ENCODE measurements at places on chromosomes 5 and 9.

GRCh38 chr5:14574096-14574495, 7.5 kb upstream of the OTULINL start:
- DNase-seq: no peak

- DNase-seq: no peak
These were observed 1854.6 kb upstream of the WWC1 start for GRCh38 chr5:166436872-166437271.

DNA sequence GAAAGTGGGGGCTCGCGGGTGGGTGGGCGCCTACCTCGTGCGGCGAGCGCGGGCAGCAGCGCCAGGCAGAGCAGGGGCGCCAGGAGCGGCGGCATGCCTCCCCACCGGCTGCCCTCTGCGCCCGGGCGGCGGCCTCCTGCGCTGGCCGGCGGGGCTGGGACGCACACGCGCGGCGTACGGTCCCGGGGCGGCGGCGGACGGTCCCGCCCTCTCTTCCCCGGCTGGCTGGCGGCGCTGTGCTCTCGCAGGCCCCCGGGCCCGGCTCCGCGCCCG, 220 bp downstream of the NOTCH1 start:
- no peak for DNase-seq

DNA sequence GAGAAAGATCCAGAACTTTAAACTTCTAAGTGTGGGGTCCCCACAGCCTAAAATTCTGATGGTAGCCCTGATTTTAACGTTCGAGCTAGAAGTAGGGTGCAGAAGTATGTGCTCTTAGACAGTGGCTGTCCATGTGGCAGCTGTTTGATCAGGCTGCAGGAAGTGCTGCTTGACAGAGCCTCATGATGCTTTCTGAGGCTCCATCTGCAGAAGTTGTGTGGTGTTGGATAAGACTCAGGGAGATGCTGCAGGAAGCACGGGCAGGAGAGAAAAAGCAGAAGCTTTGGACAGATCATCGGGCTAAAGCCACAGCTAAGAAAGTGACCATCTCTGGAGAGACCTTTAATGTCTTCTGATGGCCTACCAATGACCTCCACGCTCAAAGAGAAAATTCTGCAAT, 8.1 kb downstream of the MTMR12 start:
- DNase-seq: no peak

DNA sequence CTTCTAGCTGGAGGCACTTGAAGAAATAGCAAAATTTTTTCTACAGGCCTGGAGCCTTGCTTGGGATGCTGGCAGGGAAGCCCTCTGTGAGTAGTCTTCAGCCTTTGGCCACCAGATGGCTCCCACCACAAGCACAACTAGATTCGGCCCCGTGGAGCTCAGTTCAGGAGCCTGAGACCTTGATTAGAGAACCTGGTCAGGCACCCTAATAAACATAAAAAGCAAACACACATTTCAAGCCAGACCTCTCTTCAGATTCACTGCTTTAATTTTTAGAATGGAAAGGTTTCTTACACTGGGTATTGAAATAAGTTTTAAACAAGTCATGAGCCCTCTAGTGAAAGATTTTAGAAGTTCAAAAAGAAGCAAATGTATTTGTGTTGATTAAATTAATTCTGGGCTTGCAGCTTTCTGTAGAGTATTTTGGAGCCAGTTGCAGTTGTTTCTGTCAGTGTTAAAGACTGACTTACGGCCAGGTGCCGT, 41.4 kb downstream of the GLRX start:
- DNase-seq: peak; percentile 56

- DNase-seq: no peak
These were observed 119.8 kb downstream of the AUH start for GRCh38 chr9:91241909-91242308.

- DNase-seq: no peak
These were observed 120.5 kb upstream of the HMHB1 start for GRCh38 chr5:143691287-143691944.

DNA sequence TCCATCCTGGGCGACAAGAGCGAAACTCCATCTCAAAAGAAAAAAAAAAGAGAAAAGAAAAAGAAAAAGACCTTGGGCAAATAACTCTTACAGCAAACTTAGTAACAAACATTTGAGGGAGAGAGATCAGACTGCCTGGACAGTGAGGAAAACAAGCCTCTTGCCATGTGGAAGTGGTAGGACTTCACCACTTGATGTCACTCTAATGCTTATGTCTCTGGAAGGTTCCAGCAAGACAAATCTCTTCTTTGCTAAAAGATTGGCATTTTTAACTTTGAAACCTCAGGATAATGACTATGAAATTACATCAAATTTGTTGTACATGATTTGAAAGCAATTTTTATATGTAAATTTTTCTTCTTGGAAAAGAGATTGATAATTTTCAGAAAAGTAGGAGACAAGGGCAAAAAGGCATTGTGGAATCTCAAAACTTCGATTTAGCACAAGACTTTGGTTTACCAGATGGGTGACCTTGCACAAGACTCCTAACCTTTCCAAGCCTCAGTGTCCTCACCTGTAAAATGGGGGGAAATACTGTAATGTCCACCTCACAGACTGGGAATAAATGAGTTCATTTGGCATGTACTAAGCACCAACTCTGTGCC, 5.4 kb downstream of the ACTL7B start:
- DNase-seq: no peak

DNA sequence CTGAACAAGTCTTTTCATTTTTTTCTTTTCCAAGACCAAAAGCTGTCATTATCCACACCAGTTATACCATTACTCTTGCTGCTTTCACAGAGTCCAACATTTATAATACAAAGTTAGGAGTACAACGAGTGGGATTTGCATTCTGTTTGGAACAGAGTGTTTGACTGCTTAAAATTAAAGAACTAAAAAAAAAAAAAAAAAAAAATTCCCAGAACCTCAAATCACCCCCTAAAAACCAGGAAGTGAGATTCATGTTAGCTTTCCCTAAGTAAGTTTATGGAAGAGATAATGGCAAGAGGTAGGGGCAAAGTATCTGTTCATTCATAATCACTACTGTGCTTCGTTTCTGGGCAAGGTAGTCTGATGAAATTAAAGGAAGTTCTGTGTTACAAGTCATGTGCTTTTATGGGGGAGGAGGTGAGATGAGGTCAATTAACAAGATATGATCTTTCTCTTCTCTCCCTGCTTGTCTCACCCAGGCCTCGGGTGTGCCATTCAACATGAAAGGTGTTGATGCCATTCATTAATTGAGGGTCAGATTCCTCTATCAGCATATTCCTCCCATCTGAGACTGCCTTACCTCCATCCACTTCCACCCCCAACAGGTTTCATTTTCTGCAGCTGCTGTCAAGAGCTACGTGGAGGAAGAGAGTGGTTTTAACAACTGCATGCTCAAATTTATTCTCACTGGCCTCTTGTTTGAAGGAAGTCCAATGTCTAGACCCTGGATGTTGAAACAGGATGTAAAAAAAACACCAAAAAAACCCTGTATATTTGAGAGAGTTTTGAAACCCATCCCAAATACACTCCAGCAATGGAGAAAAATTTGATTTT, 58.1 kb downstream of the MARCHF3 start:
- DNase-seq: peak; percentile 22

DNA sequence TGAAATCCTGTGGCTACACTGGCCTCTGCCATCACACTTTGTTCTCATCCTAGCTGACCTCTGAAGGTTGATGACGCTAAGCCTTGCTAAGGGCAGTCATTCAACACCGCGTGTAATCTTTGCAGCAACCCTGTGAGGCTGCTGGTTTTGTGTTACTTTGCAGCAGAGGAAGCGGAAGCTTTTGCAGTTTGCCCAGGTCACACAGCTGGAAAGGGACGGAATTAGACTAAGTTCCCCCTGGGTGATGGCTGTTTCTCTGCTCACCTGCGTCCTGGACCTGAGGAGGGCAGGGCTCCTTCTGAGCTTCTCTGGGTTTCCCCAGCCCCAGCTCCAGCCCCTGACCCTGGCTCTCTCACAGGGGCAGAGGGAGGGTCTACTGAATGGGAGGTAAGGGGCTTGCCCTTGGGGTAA, 7.3 kb upstream of the SLC25A51 start:
- no peak for DNase-seq

- no peak for DNase-seq
These were observed 2212.2 kb upstream of the ACO1 start for GRCh38 chr9:30172206-30172605.

- DNase-seq: no peak
These were observed 65.6 kb downstream of the CDK5RAP2 start for GRCh38 chr9:120514405-120514804.

Data from T-helper 2 cell treated with Interferon-gamma antibody and Interleukin-4, amounts not matched to agents 5 μg/mL and 100 μg/mL, for 36 hours (primary cell).